Activated CD4-positive, alpha-beta T cell treated with anti-CD3 and anti-CD28 coated beads for 36 hours (primary cell): ENCODE measurements at places on chromosomes 5 and 9. TPM values are rescaled to one million over a fixed set of nuclear protein-coding genes. Genes with fewer than 3 reads are reported as not detected.

CCNJL gene
- not detected for total RNA-seq

LIX1 gene
- not detected for total RNA-seq

OR13C9 gene
- total RNA-seq = not detected

SLIT3 gene
- 7.3 TPM for total RNA-seq

PCDHGB3 gene
- not detected for total RNA-seq

LIFR gene
- total RNA-seq = 0.14 TPM

PCDHA9 gene
- not detected for total RNA-seq

HTR1A gene
- total RNA-seq = not detected

DNA sequence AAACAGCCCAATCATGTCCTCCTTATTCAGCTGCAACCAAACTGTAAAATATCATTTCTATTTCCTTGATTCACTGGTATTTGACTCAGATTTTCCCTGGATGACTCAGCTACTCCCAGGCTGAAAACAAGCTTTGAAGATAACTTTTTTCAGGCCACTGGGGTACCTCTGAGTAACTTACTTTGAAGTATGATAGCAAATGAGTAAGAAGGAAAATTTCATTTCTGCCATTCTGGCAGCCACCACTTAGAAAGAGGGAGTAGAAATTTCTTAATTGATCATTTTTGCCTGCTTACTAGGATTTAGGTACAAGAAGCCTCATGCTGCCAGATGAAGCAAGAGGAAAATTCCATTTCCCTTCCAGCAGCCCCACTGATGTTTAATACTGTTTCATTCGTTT is 247.4 kb downstream of the PRELID2 start:
- DNase-seq = peak; percentile 31
- H3K4me1 ChIP-seq = peaks cover 7% of the 10 kb centered on the region
- H3K27me3 ChIP-seq = no peaks in the 10 kb centered on the region

DNA sequence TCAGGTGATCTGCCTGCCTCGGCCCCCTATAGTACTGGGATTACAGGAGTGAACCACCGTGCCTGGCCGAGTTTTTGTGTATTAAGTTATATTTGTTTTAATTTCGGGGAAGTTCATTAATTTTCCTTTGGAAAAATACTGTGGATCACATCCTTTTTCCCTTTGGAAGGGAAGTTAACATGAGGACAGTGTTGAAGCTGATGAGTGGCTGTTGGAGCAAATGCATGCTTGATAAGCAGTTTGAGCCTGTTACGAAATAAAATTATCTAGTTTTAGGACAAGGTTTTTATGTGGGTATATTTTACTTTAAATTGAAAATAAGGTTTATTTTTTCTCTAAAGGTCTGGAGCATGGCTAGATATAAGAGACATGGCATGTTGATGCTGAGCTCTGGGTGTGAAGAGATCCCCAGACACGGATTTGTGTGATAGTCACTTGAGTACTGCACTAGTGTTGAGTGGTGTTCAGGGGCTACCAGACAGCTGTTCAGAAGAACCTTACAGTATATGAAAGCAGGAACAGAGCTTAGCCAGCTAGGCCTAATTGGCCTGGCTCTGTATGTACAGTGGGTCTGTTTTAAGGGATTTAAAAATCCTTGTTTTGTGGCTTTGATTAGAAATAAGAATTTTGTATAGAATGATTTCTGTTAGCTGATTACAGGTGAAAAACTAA is 17.4 kb downstream of the LMNB1 start:
- no peak for DNase-seq
- H3K4me3 ChIP-seq = no peak overlapping the region
- no peaks in the 10 kb centered on the region for H3K27me3 ChIP-seq
- H3K36me3 ChIP-seq = peaks cover 25% of the 10 kb centered on the region
- H3K27ac ChIP-seq = no peak overlapping the region

GRCh38 chr9:29637471-29638237 is 2064.4 kb upstream of the C9orf72 start:
- H3K27ac ChIP-seq = no peak overlapping the region
- H3K4me3 ChIP-seq = no peak overlapping the region
- no peaks in the 10 kb centered on the region for H3K4me1 ChIP-seq
- no peak for DNase-seq

GRCh38 chr9:134364391-134365114 is 38.3 kb downstream of the RXRA start:
- H3K27me3 ChIP-seq = no peaks in the 10 kb centered on the region
- H3K27ac ChIP-seq = no peak overlapping the region
- no peak overlapping the region for H3K4me3 ChIP-seq
- no peaks in the 10 kb centered on the region for H3K36me3 ChIP-seq

- peaks cover 21% of the 10 kb centered on the region for H3K36me3 ChIP-seq
- no peak for DNase-seq
- H3K27me3 ChIP-seq = no peaks in the 10 kb centered on the region
- H3K27ac ChIP-seq = no peak overlapping the region
- H3K4me3 ChIP-seq = no peak overlapping the region
Observed at GRCh38 chr5:81268521-81269196, 32.7 kb upstream of the ZCCHC9 start.

- no peak overlapping the region for H3K27ac ChIP-seq
- H3K27me3 ChIP-seq = no peaks in the 10 kb centered on the region
- peaks cover 4% of the 10 kb centered on the region for H3K36me3 ChIP-seq
- no peak for DNase-seq
- no peaks in the 10 kb centered on the region for H3K4me1 ChIP-seq
- no peak overlapping the region for H3K4me3 ChIP-seq
Observed at GRCh38 chr5:175902026-175902425, 30.6 kb downstream of the CPLX2 start.

DNA sequence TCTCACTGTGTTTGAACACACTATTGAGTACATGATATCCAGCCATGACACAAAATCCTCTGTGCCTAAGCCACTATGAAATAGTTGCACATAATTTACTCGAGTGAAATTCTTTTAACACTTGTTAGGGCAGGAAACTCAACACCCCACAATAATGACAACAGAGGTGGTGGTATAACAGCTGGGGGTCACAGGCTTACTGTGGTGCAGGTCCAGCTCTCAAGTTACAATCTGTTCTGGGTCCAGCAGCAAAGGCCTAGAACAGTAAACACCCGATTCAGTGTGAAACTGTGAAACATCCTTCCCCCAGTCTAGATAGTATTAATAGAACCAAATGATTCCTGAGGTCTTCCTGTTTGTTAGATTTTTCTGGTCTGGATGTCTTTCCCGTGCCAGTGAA is 102.9 kb upstream of the APC start:
- no peaks in the 10 kb centered on the region for H3K36me3 ChIP-seq
- peaks cover 19% of the 10 kb centered on the region for H3K27me3 ChIP-seq
- H3K4me1 ChIP-seq = no peaks in the 10 kb centered on the region
- no peak for DNase-seq

- no peak overlapping the region for H3K27ac ChIP-seq
- no peak overlapping the region for H3K4me3 ChIP-seq
- DNase-seq = no peak
- H3K36me3 ChIP-seq = no peaks in the 10 kb centered on the region
- H3K27me3 ChIP-seq = no peaks in the 10 kb centered on the region
- no peaks in the 10 kb centered on the region for H3K4me1 ChIP-seq
Observed at GRCh38 chr5:145244251-145244650, 590.9 kb downstream of the PRELID2 start.

DNA sequence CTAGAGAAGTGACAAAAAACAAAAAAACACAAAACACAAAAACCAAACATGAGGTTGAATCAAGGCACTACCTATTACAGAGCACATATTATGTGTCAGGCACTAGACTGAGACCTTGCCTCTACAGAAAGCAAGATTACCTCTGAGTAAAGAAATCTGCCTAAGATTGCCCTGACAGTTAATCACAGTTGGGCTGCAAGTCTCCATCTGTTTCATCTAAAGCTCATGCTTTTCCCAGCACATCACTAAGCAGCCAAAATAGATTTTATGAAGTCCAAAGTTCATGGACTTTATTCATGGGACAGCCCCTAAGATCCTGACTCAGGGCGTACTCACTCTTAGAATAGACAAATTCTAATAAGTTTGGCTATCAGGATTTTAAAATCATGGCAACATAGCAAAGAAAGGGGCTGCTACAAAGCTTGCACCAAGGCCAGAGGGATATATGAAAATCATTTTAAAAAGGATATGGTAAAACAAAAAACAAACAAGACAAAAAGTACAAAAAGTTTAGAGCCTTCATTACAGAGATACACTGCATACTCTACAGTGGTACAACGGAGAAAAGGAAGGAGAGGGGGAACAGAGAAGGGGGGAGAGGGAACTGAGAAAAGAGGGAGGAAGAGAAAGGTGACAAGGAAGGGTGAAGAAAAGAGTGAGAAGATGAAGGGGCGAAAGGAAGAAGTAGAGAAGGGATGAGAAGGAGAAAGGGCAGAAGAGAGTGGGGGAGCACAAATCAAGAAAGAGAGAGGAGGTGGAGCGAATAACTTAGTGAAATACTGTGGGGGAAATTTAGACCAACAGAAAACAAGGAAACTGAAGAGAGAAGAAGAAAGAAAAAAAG is 58.2 kb downstream of the RICTOR start:
- peak overlapping the region; percentile 24 for H3K27ac ChIP-seq
- no peak for DNase-seq

DNA sequence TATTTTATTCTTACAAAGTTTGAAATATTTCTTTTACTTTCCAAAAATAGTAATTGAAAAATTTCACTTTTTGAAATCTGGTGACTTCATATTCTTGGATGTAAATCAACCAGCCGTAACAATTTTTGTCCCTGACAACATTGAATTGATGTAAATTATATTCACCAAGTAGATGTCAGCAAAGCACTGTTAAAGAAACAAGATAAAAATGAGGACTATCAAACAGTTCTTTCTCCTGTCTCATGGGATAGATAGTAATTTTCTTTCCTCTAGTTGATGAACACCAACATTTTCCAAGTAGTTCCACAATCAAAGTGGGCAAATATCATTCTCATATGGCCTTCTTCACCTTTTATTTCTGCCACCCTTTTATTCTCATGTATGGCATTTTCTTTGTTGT is 1461.9 kb downstream of the MAT2B start:
- no peak overlapping the region for H3K4me3 ChIP-seq
- DNase-seq = no peak
- H3K4me1 ChIP-seq = no peaks in the 10 kb centered on the region

GRCh38 chr5:7728076-7728475 is 122.9 kb downstream of the CFAP90 start:
- H3K36me3 ChIP-seq = no peaks in the 10 kb centered on the region
- DNase-seq = no peak
- H3K4me3 ChIP-seq = no peak overlapping the region
- H3K27ac ChIP-seq = no peak overlapping the region

DNA sequence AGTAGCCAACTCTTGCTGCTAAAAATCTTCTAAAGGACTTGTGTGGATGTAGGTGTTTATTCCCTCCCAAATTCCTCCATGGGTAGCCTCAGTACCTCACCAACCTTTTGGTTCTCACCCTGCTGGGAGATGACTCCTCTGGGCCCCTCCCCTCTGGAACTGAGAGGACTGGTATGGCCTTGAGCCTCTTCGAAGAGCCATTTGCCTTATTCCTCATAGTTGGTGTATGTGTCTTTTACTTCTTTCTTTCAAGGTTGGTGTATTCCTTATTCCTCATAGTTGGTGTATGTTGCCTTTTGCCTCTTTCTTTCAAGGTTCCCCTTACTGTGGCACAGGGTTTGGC is 48.3 kb downstream of the GNAQ start:
- H3K4me3 ChIP-seq = no peak overlapping the region
- peak overlapping the region; percentile 38 for H3K27ac ChIP-seq
- no peaks in the 10 kb centered on the region for H3K27me3 ChIP-seq
- peaks cover 81% of the 10 kb centered on the region for H3K4me1 ChIP-seq
- H3K36me3 ChIP-seq = peaks cover 3% of the 10 kb centered on the region

DNA sequence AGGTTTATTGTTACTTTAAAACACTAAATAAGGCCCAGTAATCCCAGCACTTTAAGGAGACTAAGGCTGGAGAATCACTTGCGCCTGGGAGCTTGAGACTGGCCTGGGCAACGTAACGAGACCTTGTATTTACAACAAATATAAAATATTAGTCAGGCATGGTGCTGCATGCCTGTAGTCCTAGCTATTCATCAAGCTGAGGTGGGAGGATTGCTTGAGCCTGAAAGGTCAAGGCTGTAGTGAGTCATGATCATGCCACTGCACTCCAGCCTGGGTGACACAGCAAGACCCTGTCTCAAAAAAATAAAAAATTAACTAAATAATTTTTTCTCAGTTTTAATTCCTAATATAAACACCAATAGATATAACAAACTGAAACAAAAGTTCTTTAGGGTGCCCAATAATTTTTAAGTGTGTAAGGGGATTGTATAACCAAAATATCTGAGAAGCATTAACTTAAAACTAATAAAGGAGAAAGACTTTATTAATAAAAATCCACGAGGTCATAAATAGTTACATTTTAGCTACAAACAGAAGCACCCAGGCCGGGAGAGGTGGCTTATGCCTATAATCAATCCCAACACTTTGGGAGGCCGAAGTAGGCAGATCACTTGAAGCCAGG is 32.7 kb downstream of the FAM13B start:
- peaks cover 45% of the 10 kb centered on the region for H3K36me3 ChIP-seq
- no peaks in the 10 kb centered on the region for H3K27me3 ChIP-seq
- H3K4me1 ChIP-seq = peaks cover 37% of the 10 kb centered on the region
- DNase-seq = no peak
- no peak overlapping the region for H3K27ac ChIP-seq

DNA sequence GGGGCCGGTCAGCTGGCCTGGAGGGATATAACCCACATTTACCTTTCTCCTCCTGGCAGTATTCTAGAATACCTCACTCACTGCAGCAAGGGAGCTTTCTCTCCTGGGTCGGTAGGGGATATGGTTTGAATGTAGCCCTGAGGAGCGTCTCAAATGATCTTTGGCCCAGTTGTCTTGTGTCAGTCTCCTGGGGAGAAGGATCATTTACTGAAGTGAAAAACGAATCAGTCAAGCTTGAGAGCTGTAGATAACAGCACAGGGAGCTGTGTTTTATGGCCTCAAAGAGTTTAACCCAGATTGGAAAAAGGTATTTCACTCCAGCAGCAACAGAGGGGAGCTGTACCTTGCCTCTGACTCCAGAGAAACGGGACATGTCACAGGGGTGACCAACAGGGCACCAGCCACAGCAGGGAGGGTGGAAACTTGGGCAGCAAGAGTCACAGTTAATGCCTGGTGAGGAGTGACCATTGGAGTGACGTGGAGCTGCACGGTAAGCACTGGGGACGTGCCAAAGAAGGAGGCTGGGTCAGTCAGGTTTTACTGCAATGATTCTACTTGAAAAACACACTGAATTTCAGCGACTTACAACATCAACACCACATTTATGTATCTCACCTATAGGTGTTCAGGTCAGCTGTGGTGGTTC is 29.8 kb upstream of the ZFR start:
- H3K36me3 ChIP-seq = no peaks in the 10 kb centered on the region
- H3K27ac ChIP-seq = no peak overlapping the region
- H3K4me3 ChIP-seq = no peak overlapping the region
